ENCODE measurements at places on chromosomes 3 and 15. TPM values are rescaled to one million over a fixed set of nuclear protein-coding genes. Genes with fewer than 3 reads are reported as not detected.

GRCh38 chr3:180421221-180421620, 180.7 kb upstream of the TTC14 start:
- DNase-seq = no peak

DNA sequence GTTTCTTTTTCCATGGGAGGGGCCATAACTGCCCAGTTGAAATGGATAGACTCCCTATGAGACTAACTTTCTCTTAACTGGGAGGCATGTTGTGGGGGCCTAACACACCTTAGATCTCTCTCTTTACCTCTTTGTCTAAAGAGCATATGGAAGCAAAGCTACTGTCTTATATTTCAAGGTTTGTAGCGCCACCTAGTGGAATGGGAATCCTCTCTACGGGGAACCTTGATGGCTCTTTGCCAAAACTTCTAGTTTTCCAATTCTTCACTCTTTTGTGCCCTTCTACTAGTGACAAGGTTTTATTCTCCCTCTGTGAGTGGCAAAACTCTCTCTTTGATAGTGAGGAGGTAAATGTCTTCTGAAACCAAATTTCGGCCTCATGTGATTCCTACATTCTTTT, 1030.4 kb upstream of the CADM2 start:
- DNase-seq = no peak

DNA sequence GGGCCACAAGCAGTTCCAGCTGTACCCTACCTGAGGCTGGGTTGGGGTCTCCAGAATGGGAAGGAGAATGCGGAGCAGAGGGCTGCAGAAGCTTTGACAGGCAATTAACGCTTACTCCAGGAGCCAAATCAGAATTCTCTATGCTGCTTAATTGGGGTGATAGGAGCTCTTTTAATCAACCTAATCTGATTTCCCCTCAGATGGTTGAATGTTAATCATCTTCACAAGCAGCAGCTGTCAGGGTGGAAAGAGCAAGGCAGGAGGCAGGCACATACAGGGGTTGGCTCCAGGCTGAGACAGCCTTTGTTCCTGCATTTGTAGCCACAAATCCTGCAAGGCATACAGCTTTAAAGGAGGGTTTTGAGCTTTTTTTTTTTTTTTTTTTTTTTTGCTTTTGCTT, 2.6 kb downstream of the CILP start:
- no peak for DNase-seq

STRIT1 gene
- not detected for total RNA-seq

CYP11A1 gene
- total RNA-seq = 2.3 TPM

NCBP2 gene
- total RNA-seq = 18.9 TPM

PLA2G4F gene
- not detected for total RNA-seq

CORO2B gene
- 0.65 TPM for total RNA-seq
